Activated naive CD4-positive, alpha-beta T cell treated with Interleukin-2 at 50 U/mL for 16 hours (primary cell): ENCODE measurements at places on chromosomes 5 and 9.

DNA sequence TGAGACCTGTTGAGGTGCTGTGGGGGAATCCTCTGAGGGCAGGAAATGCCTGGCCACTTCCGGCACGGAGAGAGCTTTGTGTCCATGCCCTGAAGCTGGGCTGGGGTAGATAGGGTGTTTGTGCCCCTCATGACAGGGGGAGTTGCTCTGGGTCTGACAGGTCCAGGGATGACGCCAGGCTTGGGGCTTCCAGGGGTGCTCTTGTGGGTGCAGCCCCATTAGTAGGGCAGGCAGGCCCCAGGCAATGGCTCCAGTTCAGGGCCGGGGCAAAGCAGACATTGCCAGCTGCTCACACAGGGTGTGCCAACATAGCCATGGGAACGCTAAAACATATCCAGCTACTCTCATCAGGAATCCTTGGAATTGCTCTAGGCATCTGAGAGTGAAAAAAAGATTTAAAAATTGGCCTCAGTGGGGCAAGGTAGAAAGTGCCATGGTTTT lies 21.1 kb downstream of the PITX1 start:
- no peak for DNase-seq

DNA sequence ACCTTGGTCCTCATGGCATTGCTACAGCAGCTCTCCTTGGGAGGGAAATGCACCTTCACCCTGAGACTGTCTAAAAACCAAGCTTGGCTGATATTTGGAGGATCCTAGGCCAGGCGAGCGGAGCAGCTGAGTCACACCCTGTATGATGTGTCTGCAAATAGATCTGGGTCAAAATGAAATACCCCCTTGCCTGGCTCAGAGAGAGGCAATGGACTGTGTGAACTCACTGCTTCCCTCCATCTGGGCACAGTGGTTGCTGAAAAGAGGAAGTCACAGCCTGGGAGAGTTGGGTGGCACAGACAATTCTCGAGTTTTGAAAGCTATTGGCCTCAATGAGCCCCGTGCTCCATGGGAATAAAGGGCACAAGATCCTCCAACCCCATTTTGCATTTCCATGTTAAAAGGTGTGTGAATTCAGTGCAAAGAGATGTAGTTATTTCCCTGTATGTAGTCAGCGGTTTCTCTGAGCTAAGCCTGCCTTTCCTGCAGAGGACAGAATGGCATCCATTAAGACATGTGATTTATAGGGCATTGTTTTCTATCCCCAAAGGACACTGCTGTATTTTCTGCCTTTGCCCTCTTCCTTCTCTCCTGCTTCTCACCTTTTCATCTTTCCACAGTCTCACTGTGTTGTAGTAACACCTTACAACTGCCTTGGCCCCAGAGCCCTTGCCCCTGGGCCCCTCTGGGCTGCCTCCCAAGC lies 177.2 kb downstream of the GADD45G start:
- DNase-seq: no peak

- DNase-seq: no peak
These were observed 32.5 kb downstream of the THBS4 start for GRCh38 chr5:80067531-80068245.

DNA sequence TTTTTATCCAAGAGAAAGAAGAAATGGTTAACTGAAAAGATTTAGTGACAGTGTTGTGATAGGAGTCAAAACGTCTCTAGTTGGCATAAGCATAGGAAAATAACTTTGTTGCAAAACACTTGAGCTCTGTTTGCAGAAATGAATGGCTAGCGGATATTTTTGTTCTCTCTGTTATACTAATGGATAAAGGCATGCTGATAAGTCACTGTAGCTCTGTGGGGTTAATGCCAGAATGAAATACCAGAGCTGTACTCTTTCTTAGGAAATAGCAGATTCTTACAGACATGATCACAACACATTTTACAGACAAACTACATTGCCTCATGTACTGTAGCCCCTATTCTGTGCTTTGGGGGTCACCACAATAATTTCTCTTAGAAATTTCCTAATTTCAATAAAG lies 202.8 kb downstream of the DMRTA1 start:
- DNase-seq: no peak

- no peak for DNase-seq
These were observed 476.8 kb downstream of the CETN3 start for GRCh38 chr5:89932771-89933181.

GRCh38 chr9:136761545-136761981 lies 2.8 kb downstream of the LCN15 start:
- no peak for DNase-seq
